Posterior vena cava (tissue), 2 donors: ENCODE measurements at places on chromosomes 1 and 21. TPM values are rescaled to one million over a fixed set of nuclear protein-coding genes. Genes with fewer than 3 reads are reported as not detected.

OR2T33 gene
- not detected for total RNA-seq

C1orf185 gene
- total RNA-seq = not detected

ADORA3 gene
- 17.5 TPM for total RNA-seq

VAMP4 gene
- 21.0 TPM for total RNA-seq

FLG2 gene
- total RNA-seq = not detected

TRIM58 gene
- 4.1 TPM for total RNA-seq

SLFNL1 gene
- total RNA-seq = 0.14 TPM

FOXE3 gene
- not detected for total RNA-seq

NR1I3 gene
- not detected for total RNA-seq

OR10J5 gene
- not detected for total RNA-seq

PRAMEF18 gene
- total RNA-seq = not detected

LCK gene
- total RNA-seq = 1.3 TPM

RHCE gene
- total RNA-seq = not detected

TMEM54 gene
- total RNA-seq = 36.0 TPM

CFHR5 gene
- total RNA-seq = not detected

FAM163A gene
- not detected for total RNA-seq

MAN1C1 gene
- 15.0 TPM for total RNA-seq

OR2M4 gene
- not detected for total RNA-seq

TNFRSF8 gene
- total RNA-seq = 1.3 TPM

FCN3 gene
- total RNA-seq = 11.6 TPM

C1orf167 gene
- 2.3 TPM for total RNA-seq

HSF2BP gene
- total RNA-seq = 0.46 TPM

RABGAP1L gene
- total RNA-seq = 32.9 TPM

EPHX1 gene
- total RNA-seq = 113 TPM

UBAP2L gene
- total RNA-seq = 104 TPM
